ENCODE measurements at places on chromosomes 2 and 18.

DNA sequence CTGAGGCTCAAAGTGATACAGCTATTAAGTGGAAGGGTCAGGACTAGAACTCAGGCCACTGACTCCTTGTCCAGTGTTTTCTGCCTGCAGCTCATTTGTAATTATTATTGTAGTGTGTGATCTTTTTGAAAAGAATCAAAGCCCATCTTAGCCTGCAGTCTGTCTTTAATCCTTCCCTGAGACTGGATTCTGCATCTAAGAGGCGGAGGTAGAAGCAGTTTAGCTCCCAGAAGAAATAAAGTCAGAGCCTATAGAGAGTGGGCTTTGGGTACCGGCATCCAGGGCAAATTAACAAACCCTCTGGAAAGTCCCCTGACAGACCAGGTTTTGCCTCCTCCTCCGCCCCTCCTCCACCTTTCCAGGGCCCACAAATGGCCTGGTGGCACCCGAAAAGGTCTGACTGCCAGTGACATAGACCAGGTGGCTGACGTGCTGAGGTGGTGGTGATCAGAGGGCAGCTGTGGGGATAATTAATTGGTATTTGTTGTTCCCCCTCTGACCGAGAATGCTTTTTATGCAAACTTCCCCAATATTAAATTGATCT, 2.2 kb upstream of the RAX start:
- no peak for DNase-seq

GRCh38 chr2:16081316-16082200, 141.2 kb downstream of the MYCN start:
- no peak for DNase-seq

GRCh38 chr2:51707625-51708024, 675.7 kb upstream of the NRXN1 start:
- DNase-seq: no peak

DNA sequence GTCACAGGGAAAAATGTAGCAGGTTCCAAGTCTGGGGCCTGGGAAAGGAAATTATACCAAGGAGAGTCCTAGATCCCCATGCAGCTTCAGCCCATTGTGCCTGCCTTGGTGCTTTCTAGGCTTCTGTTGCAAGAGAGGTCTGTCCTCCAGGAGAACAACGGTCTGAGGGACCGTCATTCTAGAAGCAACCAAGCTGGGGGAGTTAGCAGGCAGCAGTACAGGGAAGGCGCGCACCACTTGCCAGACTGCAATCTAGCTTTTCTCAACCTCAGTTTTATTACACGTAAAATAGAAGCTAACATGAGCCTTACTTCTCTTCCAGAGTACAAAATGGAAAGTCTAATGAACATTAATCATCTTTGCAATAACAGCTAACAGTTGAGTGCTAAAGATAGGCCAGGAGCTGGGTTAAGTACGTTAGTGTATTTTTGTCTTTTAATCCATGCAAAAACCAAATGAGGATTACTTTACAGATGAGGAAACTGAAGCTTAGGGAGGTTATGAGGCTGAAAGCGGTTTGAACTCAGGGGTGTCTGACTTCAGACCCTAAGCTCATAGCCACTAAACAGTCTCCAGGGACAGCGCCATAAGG, 1.9 kb downstream of the TCF23 start:
- DNase-seq: no peak

DNA sequence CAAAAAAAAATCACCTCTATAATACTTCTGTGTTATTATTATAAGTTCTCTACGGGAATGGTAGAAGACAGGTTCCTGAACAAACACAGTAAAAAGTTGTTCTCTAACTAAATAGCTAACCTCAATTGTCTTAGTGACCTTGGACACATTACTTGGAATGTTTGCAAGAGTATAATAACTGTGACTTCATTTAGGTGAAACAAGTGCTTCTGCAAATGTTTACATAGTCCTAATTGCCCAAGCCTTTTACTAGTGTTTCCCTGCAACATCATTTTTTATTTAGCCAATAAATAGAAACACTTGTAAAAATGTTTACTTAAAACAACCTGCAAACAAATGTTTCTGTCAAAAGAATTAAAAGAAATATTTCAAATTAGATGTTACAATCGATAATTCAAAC, 9.9 kb downstream of the PLEKHM3 start:
- no peak for DNase-seq

GRCh38 chr2:33322612-33323011, 153.8 kb upstream of the RASGRP3 start:
- no peak for DNase-seq

- no peak for DNase-seq
These were observed 20.0 kb downstream of the VAPA start for GRCh38 chr18:9933865-9934264.

DNA sequence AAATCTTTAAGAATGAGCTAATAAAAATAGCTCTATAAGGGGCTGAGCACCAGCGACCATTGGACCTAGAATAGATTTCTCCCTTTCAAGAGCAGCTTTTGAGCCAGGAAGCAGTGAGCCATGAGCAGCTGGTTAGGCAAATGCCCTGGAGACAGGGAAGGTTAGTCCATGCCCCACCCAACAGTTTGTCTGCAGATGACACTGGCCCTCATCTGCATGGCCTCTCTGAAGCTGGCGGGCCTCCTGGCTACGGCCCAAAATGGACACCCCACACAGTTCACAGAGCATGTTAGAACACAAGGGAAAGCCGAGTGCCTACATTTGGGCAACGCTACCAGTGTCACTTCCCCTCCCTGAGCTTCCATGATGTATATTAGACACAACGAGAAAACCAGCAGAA, 201.1 kb downstream of the MGAT5 start:
- DNase-seq: no peak

DNA sequence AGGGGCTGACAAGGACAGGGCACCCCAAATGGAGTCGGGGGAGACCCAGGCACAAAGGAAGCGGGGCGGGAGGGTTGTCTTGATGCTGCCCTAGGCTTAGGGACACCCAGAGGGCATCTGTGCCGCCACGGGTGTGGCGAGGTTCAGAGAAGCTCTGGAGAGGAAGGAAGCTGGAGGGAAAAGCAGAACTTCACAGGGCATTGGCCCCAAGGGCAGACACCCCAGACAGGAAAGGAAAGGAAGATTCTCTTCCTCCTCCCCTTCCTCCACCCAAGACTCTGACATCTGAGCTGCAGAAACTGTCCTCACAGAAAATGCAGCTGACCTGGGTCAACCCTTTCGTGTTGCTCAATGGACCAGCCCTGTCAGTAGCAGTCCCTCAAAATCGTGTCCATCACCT, 25.6 kb downstream of the DNMT3A start:
- no peak for DNase-seq

- DNase-seq: no peak
These were observed 23.9 kb downstream of the CLIP4 start for GRCh38 chr2:29139152-29139551.

DNA sequence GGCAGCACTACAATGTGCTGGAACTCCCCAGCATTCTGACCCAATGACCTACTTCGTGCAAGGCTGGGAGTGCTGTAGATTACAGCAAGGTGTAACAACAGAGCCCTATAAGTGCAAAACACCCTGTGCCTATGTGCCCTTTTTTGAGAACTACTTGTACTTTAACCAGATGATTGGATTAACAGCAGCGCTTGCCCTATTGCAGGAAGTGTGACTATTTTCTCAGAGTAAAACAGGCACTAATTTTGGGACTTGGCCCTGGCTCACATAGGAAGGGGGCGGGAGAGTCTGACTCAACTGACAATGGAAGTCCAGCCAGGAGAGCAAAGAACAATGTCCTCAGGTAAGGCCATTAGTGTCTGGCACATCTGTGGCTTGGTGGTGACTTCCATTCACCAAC, 35.6 kb upstream of the RNF125 start:
- DNase-seq: no peak
